Activated T-helper 1 cell treated with Interleukin-2 at 50 U/mL for 16 hours (primary cell): ENCODE measurements at places on chromosomes 5 and 9.

DNA sequence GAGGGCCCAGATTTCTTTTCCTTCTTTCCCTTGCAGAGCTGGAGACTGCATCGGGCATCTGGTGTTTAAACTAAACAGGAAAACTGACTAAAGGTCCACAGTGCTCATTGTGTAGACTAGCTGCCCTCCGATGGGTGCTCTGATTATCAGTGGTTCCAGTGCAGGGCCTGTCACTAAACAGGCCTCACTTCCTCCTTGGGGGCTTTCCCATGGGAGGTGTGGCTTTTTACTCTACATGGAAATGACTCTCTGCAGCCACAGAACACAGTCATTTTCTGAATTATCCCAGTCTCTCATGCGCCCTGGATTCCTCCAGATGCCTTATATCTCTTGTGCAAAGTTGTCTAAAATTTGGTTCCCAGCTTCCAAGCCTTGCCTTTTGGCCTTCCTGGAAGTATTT lies 199.2 kb downstream of the TRIO start:
- DNase-seq: no peak

DNA sequence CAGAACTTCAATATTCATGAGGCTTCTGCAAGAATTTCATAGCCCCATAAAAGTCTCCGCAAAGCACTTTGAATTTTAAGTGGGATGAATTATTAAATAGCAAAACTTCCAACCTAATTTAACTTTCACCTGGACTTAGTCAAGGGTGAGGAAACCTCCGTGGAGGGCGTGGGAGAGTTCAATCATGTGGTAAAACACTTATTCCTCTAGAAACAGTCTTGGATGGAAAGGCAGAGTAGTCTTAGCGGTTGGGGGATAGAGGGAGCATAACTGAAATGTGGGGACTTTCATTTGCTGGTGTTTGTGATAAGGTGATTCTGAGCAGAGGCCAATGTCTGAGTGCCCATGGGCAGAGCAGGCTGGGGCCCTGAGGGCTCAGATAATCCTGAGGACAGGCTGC lies 241.9 kb downstream of the IRX1 start:
- DNase-seq: no peak

GRCh38 chr9:76369583-76369982 lies 24.6 kb downstream of the RFK start:
- DNase-seq: no peak

DNA sequence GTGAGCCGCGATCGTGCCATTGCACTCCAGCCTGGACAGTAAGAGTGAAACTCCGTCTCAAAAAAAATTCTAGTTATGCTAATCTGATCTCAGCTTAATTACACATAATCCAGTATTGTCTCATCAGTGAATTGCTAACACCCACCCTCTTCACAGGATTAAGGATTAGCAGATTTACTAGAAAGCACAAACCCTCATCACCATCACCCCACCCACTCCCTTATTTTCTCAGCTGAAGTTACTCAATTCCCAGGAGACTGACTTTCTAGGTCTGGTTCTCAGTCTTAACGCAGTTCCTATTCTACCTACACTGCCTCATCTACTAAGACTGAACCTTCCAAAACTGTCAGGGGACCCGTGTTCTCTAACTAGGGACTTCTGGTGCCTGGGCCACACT lies 9.0 kb downstream of the TOR1B start:
- no peak for DNase-seq

DNA sequence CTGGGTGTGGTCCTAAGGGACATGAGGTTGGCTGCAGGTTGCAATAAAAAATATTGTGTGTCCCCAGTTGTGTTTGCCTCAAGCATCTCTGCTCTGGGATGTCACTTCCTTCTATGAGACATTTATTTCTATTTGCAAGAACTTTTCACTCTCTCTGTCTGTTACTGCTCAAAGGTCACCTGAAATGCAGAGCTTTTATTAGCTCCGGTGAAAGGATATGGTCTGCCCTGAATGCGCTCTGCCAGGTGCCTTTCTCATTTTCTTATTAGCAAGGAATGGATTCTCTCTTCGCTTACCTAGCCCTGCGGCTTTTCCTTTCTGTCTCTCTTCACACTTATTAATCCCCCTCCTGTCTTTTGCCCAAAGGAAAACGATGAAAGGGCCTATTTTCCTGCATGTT lies 526.1 kb downstream of the TMEM38B start:
- DNase-seq: no peak

DNA sequence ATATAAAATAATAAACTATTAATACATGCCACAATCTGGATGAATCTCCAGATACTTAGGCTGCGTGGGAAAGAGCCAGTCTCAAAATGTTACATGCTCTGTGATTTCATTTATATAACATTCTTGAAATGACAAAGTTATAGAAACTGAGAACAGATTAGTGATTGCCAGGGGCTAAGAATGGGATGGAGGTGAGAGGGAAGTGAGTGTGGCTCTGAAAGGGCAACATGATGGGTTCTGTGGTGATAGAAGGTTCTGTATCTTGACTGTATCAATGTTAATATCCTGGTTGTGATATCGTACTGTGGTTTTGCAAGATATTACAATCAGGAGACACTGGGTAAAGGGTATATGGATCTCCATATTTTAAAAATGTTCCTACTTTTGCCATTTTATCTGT lies 50.7 kb downstream of the SPEF2 start:
- no peak for DNase-seq

- DNase-seq: no peak
These were observed 4.8 kb upstream of the NFIL3 start for GRCh38 chr9:91428436-91428835.

DNA sequence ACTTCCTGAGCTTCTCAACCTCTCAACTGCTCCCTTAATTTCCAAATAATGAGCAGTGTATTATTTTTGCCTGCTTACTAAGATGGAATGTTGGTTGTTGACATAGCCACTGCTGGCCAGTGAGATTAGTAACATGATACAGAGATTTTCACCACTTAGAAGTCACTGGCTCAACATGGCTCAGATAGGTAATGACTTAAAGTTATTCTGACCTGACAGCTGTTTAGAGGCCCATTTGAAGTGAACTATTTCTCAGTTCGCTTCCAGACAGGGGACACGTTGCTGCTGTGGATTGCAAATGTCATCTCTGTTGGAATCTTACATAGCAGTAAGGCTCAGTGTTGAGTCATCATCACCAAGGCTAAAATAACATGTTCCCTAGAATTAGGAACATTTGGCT lies 490.2 kb downstream of the TLE4 start:
- no peak for DNase-seq

DNA sequence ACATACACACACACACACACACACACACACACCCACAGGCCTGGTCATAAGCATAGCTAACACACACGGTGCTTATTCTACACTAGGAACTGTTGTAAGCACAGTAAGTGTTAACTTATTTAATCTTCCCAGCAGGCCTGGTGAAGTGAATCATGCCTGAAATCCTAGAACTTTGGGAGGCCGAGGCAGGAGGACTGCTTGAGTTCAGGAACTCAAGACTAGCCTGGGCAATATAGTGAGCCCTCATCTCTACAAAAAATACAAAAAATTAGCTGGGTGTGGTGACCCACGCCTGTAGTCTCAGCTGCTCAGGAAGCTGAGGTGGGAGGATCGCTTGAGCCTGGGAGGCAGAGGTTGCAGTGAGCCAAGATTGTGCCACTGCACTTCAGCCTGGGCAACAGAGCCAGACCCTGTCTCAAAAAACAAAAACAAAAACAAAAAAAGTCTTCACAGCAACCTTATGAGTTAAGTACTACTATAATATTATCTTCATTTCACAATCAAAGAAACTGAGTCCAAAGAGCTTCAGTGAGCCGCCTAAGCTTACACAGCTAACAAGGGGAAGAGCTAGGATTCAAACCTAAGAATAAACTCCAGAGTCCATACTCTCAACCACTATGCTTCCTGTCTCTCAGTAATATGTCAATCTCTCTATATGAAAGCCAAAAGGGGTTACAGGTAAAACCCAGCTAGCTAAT lies 2.3 kb downstream of the MEGF9 start:
- no peak for DNase-seq

DNA sequence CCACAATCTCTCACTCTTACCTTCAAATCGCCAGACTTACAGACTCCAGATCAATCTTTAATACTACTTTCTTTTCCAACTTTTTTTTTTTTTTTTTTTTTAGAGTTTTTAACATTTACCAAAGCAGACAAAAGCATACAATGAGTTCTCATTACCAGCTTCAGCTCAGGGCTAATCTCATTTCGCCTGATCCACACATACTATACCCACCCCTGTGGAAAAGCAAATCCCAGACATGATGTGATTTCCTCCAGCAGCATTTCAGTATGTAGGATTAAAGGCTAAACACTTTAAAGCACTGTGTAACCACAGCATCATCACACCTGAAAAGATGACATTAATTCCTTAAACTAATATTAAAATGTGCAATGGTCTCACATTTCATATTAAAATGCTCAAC lies 138.8 kb upstream of the RETREG1 start:
- no peak for DNase-seq
